ENCODE measurements at places on chromosomes 1 and 21.
A peak's percentile ranks its signal among the peaks of the same experiment; 100 is the strongest.

GRCh38 chr1:82646888-82647287 lies 846.2 kb downstream of the ADGRL2 start:
- no peak for DNase-seq

DNA sequence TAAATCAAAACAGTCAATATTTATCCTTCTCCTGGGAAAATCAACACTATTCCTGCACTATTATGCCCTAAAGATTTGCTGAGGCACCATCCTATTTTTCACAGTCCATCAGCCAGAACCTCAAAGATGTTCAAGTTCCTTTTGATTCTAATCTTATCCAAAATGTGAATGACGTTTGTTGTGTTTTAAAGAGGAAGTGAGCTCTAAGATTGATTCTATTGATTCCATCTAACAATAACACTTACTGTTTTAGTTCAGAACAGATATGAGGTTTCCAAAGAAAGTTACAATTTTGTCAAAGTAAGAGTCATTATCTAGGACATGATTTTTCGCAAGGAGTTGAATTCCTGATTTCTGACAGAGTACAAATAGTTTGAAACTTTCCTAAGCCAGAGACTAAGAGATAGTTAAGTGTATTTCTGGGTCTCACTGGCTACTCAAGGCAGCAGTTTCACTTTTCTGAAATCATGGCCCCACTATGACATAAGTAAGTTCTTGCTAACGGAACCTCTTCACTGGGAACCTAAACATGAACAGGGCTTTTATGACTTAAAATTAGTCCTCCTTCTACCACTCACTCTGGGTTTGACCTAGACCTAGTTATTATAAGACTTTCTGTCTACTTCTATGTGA lies 84.7 kb downstream of the LHX9 start:
- no peak for DNase-seq

DNA sequence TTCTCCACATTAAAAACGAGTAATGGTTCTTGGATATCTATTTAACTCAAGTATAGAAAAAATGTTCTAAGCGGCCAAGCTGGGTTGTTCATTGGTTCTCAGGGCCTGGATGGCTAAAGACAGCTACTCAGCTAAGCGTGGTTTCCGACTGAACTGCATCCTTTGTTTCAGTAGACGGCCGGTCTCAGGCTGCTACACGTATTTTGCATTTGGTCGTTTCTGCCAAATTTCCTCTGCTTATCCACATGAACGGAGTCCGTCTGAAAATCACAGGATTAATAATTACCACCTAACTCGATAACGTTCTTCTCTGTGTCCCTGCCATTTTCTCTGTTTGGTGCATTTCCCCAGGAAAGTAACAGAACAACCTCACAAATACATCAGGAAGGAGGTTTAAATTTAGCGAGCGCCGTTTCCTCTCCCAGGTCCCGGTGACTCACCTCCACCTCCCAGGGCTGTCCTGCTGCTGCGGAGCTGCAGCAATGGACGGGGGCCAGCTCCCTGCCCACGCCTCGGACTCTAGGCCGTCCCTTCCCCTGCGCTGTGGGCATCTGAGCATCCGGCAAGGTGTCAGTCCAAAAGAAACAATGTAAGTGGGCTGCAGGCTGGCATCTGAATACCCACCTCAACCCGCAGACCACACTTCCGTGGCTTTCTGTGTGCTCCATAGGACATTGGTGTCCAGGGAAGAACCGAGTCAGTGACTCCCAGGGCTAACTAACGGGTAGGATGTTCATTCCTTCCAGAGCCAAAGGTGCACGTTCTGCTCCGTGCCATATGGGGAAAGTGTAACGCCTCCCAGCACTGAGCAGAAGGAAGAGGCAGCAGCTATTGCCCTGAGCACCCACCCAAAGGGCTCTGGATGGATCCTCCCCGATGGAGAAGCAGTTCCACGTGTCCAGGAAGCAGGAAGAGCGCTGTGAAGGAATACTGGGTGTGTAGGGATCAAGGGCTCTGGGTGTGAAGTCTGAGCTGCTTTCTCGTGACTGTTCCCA lies 4.1 kb upstream of the GABRD start:
- peak; percentile 90 for DNase-seq

DNA sequence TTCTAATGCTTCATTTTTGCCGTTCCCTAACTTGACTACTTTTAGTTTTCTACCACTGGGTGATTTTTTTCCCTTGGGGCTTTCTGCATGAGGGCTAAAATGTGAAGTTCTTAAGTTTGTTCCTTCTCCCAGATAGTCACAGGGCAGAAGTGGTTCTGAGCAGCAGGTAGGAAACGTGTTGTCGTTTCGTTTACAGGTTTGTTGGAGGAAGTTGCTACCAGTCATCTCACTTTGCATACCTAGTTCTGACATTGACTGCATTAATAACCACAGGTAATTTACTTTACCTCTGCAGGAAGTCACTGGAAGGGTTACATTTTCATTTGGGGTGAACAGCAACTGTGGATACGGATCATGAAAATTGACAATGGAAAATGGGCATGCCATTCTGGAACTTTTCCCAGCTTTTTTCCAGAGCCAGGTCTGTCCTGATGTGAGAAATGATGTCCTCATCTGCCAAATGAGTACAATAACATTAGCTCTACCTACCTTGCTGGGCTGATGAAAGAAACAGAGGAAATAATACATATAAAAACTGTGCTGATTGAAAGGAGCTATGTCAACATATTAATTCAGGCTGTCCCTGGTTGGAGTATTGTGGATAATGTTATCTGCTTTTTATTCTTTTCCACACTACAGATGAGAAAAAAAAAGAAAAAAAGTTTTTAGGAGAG lies 94.2 kb downstream of the DISC1 start:
- no peak for DNase-seq

GRCh38 chr1:180893614-180894013 lies 19.1 kb upstream of the KIAA1614 start:
- no peak for DNase-seq

DNA sequence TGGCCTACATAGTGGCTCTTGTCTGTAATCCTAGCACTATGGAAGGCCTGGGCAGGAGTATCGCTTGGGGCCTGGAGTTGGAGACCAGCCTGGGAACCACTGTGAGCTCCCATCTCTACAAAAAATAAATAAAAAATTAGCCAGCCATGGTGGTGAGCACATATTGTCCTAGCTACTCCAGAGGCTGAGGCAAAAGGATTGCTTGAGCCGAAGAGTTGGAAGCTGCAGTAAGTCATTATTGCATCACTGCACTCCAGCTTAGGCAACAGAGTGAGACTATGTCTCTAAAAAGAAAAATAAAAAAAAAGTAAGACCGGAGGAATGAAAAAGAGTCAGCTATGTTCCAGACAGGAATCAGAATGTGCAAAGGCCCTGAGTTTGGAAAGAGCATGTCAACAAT lies 115.3 kb downstream of the CYYR1 start:
- no peak for DNase-seq

- DNase-seq, result no peak
Measured at GRCh38 chr1:67941155-67941554, 107.9 kb upstream of the GNG12 start.

DNA sequence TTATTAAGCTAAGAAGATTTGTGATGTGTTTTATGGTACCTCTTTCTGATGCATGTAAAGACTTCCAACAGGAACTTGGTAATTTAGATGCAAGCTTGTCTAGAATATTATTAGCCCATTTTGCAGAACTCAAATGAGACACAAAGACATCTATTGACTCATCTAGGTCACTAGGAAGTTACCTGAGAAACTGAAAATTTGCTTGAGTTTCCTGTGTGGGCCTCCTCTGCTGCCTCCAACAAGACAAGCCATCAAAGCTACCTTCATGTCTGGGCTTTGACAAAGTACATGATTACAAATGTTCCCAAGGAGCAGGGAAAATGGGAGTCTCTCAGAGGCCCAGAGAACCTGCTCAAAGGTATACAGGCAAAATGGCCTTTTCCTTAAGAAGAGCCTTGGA lies 5.6 kb downstream of the RUNX1 start:
- DNase-seq, result no peak

GRCh38 chr1:186681121-186681520 lies 898 bp upstream of the PTGS2 start:
- DNase-seq, result peak; percentile 10

DNA sequence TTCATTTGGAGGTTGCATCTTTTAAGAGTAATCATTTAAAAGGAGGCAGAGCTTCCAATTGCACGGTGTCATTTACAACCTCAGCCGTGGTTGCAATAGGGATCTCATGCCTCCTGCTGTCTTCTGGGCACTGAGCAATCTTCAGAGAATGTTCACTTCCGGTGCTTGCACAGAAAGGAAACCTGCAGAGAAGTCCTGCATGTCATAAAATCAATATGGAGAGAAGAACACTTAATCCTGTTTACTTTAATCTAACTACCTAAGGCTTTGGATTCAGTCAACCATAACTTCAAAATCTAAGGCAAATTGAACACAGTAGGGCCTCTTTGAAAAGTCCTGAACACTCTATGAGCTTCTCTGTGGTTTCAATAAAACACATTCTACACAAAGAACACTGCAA lies 11.3 kb upstream of the MAP10 start:
- DNase-seq, result peak; percentile 80

DNA sequence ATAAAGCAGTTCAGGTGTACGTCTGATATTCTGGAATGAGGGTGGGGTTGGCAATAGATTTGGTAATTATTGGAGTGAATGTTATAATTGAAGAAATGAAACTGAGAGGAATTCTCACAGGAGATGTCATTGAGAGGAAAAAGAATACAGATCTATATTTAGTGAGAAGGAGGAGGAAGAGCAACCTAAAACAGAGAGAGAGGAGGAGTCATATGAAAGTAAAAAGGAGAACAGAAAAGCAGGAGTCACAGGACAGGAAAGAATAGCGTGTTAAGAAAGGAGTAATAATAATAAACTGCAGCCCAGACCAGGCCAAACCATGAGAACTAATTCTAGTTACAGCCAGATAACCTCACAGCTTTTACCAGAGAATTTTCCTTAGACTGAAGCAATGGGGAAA lies 62.7 kb upstream of the MROH9 start:
- no peak for DNase-seq

- DNase-seq, result no peak
Measured at GRCh38 chr1:156852418-156852874, 6.5 kb downstream of the INSRR start.

GRCh38 chr1:176499671-176500070 lies 36.7 kb downstream of the PAPPA2 start:
- no peak for DNase-seq

GRCh38 chr1:167668108-167668507 lies 38.1 kb downstream of the RCSD1 start:
- DNase-seq, result no peak

- no peak for DNase-seq
Measured at GRCh38 chr1:20974951-20975350, 187.8 kb upstream of the HP1BP3 start.

DNA sequence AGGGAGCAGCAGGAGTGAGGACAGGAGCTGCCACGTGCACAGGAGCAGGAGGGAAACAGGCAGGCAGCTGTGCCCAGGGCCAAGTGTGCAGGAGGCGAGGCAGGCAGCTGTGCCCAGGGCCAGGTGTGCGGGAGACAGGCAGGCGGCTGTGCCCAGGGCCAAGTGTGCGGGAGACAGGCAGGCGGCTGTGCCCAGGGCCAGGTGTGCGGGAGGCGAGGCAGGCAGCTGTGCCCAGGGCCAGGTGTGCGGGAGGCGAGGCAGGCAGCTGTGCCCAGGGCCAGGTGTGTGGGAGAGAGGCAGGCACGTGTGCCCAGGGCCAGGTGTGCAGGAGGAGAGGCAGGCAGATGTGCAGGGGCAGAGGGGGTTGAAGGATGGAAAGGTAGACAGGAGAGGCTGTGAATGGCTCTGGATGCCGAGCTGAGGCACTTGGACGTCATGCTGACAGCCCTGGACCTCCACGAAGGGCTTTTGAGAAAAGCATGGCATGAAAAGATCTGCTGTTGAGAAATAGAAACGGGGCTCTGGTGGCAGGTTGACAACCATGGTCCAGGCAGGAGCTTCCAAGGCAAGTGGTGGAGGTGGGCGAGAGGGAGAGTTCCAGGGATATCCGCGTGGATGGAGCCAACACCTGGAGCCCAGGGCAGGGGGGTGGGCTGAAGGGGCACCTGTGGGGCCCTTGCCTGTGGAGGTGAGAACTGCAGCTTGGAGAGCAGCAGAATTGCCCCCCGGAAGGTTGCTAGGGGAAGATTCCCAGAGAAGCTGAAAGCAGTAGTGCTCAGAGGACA lies 19.1 kb upstream of the NPHP4 start:
- no peak for DNase-seq

- DNase-seq, result no peak
Measured at GRCh38 chr1:217153361-217153760, 430.1 kb upstream of the ESRRG start.

DNA sequence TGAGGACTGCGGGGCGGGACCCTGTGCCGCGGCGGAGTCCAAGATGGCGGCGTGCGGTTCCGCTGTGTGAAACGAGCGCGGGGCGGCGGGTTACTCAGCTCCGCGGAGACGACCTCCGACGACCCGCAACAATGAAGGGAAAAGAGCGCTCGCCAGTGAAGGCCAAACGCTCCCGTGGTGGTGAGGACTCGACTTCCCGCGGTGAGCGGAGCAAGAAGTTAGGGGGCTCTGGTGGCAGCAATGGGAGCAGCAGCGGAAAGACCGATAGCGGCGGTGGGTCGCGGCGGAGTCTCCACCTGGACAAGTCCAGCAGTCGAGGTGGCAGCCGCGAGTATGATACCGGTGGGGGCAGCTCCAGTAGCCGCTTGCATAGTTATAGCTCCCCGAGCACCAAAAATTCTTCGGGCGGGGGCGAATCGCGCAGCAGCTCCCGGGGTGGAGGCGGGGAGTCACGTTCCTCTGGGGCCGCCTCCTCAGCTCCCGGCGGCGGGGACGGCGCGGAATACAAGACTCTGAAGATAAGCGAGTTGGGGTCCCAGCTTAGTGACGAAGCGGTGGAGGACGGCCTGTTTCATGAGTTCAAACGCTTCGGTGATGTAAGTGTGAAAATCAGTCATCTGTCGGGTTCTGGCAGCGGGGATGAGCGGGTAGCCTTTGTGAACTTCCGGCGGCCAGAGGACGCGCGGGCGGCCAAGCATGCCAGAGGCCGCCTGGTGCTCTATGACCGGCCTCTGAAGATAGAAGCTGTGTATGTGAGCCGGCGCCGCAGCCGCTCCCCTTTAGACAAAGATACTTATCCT lies 430 bp downstream of the RBM15 start:
- DNase-seq, result peak; percentile 59

- no peak for DNase-seq
Measured at GRCh38 chr1:193412748-193413147, 226.3 kb upstream of the B3GALT2 start.

DNA sequence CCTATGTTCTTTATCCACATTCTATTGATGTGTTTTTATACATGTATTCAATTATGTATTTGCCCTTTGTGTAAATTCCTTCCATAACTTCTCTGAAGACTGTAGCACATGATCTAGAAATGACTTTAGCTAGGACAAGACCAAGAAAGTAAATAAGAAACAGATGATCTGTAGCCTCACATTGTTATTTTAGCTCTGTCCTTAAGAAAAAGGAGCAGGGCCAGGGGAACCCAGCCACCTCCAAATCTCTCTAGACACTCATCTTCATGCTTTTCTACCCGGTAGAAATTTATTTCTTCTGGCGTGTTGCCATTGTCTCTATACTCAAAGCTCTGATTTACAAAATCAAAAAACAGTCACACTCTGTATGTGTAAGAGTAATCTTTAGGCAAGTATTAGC lies 27.1 kb downstream of the CDC7 start:
- DNase-seq, result no peak

GRCh38 chr1:113545210-113545609 lies 154.9 kb downstream of the MAGI3 start:
- no peak for DNase-seq

GRCh38 chr1:40185951-40186864 lies 25.0 kb downstream of the RLF start:
- peak; percentile 22 for DNase-seq

All from Daoy (cell line).